ENCODE measurements at places on chromosomes 7 and 10.

DNA sequence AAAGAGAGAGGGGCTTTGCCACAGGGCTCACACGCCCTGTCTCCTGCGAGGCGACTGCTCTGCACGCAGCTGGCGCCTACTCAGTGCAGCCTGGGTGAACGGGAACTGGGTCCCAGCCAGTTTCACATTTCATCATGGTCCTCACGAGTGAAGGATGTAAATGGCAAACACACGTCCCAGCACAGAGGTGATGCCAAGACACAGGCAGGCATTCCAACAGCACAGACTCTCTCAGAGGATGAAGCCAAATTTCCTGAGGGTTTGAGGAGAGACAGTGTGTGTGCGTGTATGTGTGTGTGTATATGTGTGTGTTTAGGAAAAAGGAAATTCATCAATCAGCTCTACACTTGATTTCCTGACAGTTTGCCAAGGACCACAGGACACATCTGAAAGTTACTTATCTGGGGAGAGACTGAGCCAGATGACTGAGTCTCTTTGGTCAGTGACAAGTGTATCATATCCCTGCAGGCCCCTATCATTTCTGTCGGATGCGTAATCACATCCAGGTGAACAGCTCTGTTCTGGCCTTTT, 53.9 kb downstream of the CHST15 start:
- no peak for DNase-seq

- no peak for DNase-seq
Observed at GRCh38 chr7:146728141-146728540, 611.5 kb downstream of the CNTNAP2 start.

GRCh38 chr7:68414631-68415425, 1183.4 kb upstream of the AUTS2 start:
- DNase-seq: no peak

DNA sequence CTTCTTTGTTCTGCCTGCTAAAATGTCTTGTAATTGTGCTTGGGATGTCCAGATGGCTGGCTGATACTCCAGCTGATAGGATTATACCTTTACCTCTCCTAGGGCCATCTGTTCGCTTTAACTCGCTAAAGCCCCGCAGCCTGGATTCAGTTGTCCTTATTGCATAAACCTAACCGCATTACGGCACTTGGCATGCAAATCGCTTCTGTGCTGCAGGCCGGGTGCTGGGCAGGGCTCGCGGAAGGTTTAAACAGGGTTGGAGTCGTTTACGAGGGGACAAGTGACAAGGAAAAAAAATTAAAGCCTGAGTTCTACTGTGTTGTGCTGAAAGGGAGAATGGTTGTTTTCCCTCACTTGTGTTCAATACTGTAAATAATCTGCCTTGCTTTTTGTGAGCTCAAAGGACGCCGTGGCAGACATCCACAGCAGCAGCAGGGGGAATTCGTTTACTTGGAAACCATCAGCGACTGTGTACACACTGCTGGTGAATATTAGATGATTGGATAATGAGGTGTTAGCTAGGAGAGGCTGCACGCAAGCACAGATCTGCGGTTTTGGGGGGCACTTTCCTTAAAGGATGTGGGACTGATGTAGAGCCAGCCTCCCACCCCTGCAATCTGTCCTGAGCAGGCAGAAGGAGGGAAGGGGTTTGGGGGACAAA, 93.0 kb downstream of the EBF3 start:
- DNase-seq: peak; percentile 14

DNA sequence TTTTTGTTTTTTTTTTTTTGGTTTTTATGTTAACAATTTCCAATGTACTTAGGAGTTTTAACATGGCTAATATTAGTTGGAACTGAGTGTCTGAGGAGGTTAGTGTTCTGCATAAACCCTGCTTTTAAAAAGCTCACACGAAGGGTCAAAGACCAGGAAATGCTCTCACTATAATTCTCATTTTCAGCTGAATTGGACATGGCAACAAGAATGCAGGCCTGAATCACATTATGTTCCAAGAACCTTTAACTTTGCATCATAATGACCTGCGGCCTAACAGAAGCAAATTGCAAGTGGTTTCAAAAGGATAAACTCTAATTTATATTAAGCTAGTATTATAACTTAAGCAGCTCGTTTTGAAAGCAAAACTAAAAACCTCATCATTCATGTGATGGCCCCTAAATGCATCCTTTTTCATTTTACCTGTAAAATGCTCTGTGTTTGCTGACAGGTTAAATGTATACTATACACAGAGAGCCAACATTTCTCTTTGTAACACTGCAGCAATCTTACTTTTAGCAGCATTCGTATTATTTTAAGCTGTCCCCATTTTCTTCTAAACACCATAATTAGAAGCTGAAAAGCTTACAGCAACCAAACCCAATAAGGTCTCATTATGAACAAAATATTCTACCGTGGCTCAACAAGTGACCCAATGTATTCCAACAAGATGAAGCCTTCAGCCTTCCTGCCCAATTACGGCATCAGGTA, 242.8 kb upstream of the SP4 start:
- no peak for DNase-seq

- DNase-seq: no peak
Observed at GRCh38 chr10:22676435-22676834, 37.9 kb downstream of the PIP4K2A start.

DNA sequence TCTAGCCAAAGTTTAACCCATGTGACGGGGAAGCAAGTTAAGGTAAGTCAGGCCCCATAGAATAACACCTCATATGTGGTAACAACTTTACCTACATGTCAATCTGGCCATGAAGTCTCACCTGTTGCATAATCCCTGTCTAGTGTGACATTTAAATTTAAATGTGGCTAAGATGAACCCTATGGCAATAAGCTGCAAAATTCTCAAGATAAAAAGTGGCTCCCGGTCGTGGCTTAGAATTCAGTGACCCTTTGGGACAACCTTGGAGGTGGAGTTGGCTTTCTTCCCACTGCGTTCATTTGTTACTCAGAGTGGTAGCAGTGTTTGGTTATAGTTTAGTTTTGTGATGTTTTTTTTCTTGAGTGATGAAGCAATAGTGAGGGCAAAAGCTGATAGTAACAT, 90.6 kb downstream of the ARID5B start:
- DNase-seq: peak; percentile 21

GRCh38 chr10:132708936-132709335, 77.0 kb downstream of the NKX6-2 start:
- no peak for DNase-seq

DNA sequence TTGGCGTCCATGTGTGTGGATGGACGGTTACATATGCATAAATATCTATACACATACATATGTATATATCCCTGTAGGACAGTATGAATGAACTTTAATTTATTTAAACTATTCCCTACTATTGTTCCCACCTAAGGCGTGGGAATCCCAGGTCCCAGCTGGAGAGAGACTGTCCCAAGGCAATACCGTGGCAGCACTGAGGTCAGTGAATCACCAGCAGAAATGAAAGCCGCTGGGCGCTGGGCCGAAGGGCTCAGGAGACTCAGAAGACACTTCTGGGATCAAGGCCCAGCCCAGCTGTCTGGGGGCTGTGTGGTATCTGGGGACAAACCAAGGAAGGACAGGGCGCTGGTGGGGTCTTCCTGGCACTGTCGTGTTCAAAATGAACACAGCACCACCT, 49.6 kb upstream of the MYL10 start:
- DNase-seq: peak; percentile 32

- no peak for DNase-seq
Observed at GRCh38 chr7:46864716-46865115, 717.2 kb downstream of the TNS3 start.

DNA sequence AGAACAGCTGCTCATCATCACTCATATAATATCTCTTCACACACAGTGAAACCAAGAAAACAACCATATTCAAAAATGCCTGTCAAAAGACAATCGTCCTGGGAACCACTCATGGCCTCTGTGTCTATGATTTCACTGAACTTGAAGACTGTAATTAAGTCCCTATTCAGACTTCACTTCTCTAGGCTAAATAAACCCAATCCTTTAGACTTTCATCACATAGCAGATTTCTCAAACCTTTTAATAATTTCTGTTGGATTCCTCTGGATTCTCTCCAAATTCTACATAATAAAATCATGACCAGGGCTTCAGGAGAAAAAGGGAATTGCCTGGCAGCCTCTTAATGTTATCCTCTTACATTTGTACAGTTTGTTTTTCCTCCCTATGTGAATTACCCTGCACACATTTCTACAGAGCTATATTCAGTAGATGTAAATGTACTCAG, 201.1 kb downstream of the LRRN3 start:
- DNase-seq: peak; percentile 39

- DNase-seq: no peak
Observed at GRCh38 chr10:125076891-125077541, 83.3 kb downstream of the CTBP2 start.

- DNase-seq: peak; percentile 29
Observed at GRCh38 chr10:66378117-66378876, 547.5 kb upstream of the LRRTM3 start.

DNA sequence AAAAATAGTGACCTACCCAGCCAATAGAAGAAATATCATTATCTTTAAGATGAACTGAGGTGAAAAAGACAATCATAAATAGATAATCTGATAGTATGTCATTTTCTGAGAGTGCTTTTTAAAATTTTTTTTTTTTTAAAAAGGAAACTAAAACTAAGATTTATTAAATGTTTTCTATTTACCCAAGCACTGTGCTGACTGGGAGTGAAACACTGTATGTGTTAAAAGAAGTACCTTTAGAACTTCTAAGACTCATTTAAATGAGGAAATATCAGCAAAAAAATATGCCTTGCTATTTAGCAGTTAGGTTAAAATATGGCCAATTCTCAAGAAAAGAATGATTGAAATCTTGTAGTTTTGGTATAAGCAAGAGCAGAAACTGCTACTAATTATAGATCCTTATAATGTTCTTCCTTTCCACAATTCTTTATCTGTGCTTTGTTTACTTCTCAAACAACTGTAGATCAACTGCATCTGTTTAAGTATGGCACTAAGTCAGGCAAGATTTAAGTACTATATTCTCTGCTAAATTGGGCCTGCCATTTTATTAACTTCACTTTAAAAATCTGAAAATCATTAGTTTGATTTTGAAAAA, 39.5 kb upstream of the WNT2 start:
- no peak for DNase-seq

GRCh38 chr7:2800931-2801688, 43.0 kb downstream of the GNA12 start:
- DNase-seq: peak; percentile 51

DNA sequence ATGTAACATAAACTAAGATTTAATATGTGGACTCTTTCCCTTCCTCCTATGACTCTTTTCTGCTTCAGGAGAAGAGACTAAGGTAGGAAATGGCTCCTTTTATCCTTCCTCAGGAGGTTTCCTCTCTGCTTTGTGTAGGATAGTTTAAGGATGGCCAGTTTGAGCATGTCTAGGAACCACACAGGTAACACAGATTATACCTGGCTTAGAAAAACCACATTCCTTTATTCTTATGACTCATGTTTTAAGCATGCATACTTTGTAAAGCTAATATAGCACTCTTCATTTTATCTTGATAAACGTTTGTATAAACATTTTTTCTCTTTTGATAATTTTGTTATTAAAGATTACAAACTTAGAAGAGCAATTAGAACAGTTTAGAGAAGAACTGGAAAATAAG, 57.8 kb downstream of the CYP51A1 start:
- DNase-seq: no peak

GRCh38 chr10:131689954-131690757, 210.7 kb upstream of the PPP2R2D start:
- DNase-seq: no peak

DNA sequence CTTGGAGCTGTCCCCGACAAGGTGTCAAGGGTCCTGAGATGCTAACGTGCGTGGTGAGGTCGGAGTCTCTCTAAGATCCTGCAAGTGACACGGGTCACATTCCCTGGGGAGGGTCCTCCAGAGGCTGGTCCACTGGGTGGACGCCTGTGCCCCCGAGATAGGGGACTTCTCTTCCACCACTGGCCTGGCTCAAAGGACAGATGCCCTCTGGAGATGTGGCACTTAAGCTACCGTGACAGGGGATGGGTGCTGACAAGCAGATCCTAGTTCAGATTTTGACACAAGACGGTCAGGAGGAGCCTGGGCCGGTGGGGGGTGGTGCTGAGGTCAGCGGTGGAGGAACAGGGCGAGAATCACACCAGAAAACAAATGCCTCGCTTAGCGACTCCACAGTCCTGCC, 178.0 kb downstream of the ADARB2 start:
- DNase-seq: no peak
